ENCODE measurements at places on chromosomes 4 and X.
A peak's percentile ranks its signal among the peaks of the same experiment; 100 is the strongest.

DNA sequence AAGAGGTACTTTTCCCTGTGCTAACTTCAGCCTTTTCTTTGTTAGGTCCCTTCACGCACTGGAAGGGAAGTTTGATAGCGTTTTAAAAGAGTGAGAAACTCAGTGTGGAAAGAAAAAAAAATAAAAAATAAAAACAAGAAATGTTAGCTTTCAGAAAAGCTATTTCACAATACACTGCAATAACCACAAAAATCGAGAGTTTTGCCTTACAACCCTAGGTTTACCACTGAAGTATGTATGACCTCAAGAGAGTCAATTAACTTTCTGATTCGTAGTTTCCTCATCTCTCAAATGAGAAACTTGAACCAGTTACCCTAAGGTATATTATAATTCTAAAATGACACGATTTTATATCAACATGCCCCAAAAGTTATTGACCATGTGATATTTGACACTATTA, 93.9 kb upstream of the JADE1 start:
- DNase-seq, result peak; percentile 60

GRCh38 chr4:2832309-2832980, 11.2 kb upstream of the ADD1 start:
- DNase-seq, result no peak

- no peak for DNase-seq
Measured at GRCh38 chrX:33273535-33273934, 62.2 kb upstream of the DMD start.

- no peak for DNase-seq
Measured at GRCh38 chr4:138292321-138292720, 50.2 kb upstream of the SLC7A11 start.

GRCh38 chr4:93788712-93789111, 39.8 kb upstream of the ATOH1 start:
- DNase-seq, result no peak

GRCh38 chrX:71282514-71283402, 677 bp upstream of the NONO start:
- no peak for DNase-seq

GRCh38 chr4:40843696-40844095, 93.9 kb downstream of the NSUN7 start:
- DNase-seq, result no peak

DNA sequence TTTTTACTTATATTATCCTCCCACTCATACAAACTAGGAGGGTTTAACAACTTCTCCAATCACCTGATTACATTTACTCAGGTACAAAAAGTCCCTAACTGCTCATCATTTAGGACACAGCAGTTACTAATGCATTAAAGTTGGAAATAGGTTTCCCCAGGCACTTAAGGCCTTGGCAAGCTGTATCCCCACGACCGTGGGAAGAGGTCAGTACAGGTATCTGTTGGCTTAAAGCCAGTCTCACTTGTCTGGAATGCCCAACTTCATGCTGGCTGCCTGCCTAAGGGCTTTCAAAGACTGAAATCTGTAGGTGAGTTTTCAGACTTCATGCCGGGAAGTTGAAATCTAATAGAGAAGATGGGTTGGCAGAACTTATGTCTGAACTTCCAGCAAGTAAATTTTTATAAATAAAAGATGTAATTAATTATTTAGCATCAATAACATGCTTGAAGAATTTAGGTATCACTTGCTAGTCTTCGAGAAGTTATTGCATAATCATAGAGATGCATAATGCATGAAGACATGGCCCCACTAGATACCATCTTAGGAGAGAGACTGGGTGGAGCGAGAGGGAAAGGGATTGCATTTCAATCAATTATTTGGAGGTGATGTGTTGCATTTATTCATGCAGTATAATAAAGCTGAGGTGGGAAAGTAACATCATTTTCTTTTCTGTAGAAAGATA, 54.2 kb downstream of the SCD5 start:
- DNase-seq, result peak; percentile 28

DNA sequence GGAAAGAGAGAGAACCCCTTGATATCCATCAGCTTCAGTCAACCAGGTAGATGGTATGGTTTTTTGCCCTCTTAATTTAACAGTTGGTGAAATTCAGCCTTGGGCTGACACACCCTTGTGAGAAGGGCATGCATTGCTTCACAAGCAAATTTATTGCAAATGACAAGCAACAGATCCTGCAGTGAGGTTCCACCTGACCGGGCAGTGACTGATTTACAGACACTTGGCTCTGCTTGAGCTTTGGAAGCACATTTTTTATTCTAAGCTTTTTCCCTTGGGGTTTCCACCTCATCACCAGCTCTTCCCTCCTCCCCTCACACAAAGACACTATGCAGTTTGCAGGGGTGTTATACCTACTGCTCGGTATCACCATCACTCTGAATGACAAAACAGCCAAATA, 28.3 kb upstream of the SERTM2 start:
- DNase-seq, result no peak

- DNase-seq, result peak; percentile 92
Measured at GRCh38 chr4:181684310-181684709, 558.9 kb upstream of the TENM3 start.

DNA sequence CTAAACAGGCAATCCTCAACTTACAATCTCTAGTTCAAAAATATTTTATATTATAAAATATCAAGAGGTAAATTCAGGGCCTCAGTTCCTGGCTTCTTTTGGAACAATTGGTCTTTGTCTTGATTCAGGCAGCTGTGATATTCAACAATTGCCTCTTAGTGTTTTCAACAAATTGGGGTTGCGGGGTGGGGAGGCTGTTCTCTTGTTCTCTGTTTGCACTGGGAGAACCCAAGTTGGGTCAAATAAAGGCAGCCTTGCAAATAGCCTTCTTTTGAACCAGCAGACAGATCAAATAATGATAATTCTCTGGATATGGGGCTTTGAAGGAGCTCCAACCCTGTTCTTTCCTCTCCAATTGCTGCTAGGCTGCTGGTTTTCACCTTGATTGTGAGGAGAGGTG, 142.5 kb downstream of the COL4A5 start:
- DNase-seq, result no peak

- DNase-seq, result no peak
Measured at GRCh38 chr4:7340553-7341433, 93.9 kb downstream of the PSAPL1 start.

- DNase-seq, result no peak
Measured at GRCh38 chr4:142104041-142104440, 467.7 kb downstream of the IL15 start.

DNA sequence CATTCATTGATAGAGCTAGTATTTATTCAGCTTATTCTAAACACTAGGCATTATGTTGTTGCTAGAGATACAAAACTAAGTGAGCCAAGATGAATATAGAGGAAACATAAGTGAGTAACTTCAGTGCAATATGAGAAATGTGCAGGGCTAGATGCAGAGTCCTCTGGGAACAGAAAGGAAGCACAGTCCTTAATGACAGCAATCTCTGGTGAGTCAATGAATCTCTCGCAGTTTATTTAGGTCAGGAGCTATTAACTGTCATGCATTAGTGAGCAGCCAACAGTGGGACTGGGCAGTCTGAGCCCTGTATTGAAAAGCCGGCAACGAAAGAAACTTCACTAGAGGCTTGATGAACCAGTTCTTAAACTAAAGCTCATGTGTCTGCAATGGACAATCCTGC, 598.1 kb upstream of the MAGEB2 start:
- peak; percentile 58 for DNase-seq

DNA sequence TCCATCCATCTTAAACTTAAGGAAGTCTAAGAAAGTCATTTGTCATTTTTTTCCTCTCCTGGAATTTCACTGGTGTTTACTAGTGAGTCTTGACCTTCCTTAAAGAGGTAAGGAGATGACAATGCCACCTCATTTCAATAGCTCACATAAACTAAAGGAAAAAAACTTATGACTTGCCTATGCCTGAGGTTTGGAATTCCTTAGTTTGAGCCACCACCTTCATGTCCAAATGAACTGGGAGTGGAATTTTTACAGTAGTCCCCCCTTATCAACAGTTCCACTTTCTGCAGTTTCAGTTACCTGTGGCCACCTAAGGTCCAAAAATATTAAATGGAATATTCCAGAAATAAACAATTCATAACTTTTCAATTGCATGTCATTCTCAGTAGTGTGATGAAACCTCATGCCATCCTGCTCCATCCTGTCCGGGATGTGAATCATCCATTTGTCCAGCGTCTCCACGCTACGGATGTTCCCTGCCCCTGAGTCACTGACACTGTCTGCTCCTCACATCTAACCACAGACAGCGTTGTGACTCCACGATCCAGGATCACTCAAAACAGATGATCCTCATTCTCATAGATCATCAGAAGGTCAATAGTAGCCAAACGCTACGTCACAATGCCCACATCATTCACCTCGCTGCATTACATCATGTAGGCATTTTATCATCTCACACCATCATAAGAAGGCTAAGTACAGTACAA, 177.4 kb downstream of the SH3KBP1 start:
- peak; percentile 95 for DNase-seq

- DNase-seq, result no peak
Measured at GRCh38 chr4:105148776-105149175, 2.1 kb downstream of the TET2 start.

DNA sequence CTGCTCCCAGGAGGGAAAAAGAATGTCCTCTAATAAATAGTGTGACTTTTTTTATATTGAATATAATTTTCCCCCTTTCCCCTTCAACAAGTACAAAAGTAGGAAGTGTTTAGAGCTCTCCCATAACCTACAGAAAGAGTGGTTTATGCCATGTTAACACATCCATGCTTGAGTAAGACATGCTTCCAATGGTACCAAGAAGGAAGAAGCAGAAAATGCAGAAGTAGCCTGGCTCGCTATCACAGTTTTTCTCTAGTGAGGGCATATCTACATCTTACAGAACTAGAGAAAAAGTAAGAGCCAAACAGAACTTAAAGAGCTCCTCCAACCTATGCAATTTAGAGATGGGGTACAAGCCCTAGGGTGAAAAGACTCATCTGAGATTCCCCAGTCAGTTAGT, 82.5 kb downstream of the ARHGEF9 start:
- no peak for DNase-seq

DNA sequence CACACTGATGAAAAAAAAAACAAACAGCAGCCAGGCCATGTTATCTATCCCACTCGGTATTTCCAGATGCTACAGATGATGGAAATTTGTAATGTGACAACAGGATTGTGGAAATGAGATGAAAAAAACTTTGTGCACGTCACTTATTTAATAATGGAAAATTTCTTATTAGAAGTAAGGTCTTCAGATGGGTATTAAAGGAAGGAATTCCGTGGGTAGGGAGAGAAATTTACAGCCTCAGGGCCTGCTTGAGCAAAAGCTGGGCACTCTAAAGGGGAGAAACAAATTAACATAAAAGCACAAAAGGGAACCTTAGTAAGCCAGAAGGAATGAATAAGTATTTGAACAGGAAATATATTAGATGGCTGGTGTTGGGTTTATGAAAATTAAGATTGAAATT, 4.2 kb upstream of the PKD2 start:
- no peak for DNase-seq

GRCh38 chr4:140426610-140427105, 790 bp downstream of the CLGN start:
- DNase-seq, result no peak

- peak; percentile 78 for DNase-seq
Measured at GRCh38 chrX:13380211-13380610, 60.4 kb upstream of the ATXN3L start.

GRCh38 chr4:166977596-166977995, 256.7 kb downstream of the SPOCK3 start:
- DNase-seq, result no peak

- DNase-seq, result no peak
Measured at GRCh38 chr4:39170301-39170700, 12.0 kb upstream of the WDR19 start.

DNA sequence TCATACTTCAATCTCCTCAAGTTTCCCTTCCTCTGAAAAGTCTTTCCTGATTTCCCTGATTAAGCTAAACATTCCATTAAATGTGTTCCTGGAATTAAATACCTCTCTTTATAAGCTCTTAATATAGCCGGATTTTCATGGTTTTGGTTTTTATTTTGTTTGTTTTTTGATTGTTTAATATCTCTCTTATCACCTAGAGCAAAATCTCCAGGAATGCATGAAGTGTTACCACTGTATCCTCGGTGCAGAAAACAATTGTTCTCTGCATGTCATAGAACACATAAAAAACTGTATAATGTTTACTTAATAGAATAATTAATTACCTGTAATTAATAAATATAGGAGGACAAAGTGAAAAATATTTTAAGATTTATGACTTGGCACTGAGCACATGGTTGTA, 86.2 kb downstream of the PCDH18 start:
- DNase-seq, result no peak

GRCh38 chr4:157300701-157301100, 80.2 kb downstream of the GRIA2 start:
- no peak for DNase-seq

- no peak for DNase-seq
Measured at GRCh38 chr4:8553991-8554405, 26.2 kb upstream of the GPR78 start.

DNA sequence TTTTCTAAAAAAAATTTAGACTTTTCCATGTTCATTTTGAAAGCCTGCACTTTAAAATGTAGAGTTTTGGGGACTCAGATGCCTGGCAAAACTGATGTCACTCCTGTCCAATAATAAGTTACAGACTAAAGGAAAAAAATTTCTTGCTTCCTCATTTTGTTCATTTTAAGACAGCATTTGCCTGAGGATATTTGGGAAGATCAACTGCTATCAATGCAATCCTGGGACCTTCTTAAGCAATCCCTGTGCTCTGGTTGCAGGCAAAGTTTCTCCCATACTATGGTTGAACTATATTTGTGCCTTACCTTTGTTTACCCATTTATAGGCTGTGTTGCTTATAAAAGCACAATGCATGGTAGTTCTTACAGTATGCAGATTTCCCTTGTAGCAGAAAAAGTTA, 280.4 kb downstream of the CFAP47 start:
- no peak for DNase-seq

DNA sequence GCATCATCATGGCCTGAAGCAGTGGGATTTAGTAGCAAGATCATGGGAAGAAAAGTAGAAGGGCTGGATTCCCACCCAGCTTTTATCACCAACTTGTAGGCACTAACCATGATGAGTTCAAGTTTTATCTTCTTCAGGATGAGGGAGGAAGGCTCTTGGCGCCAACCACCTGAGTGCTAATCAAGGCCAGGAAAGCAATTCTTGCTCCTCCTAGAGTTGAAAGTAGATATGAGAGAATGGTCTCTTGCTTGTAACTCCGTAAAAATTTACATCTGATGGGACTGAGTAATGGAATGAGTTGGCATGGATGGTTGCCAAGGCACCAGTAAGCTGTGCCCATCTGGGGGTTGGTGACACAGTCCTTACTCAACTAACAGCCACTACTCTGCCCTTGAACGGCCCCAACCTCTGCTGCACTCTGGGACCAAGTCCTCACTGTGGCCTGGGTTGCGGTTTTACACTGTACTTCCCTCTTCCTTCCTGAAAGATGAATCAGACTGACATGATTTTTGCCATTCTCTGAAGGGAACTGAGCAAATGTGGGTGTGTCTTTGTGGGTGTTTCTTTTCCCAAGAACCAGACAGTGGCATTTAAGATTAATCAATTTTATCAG, 39.4 kb upstream of the NDP start:
- DNase-seq, result peak; percentile 76

DNA sequence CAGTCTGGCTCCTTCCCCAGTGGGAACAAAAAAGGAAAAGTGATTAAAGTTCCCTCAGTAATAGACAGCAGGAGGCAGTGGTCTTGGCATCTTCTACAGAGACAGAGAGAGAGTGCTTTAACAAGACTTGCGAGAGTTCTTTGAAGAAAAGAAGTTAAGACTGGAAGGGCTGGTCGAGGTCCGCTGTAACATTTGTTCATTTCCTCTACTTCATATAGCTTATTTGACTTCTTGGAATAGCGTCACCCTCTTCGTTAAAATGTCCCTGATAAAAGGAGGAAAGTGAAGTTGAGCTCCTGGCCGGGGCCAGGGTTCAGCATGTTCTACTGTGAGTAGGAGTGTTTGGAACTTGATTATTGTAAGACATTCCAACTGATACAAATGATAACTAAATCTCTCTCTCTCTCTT, 179.8 kb downstream of the SLIT2 start:
- no peak for DNase-seq
